ENCODE measurements at places on chromosomes 13 and 19.

GRCh38 chr13:101709952-101710351, 257.5 kb downstream of the ITGBL1 start:
- no peak for DNase-seq

GRCh38 chr19:4897146-4897545, 5.5 kb downstream of the ARRDC5 start:
- DNase-seq: no peak

- no peak for DNase-seq
Measured at GRCh38 chr13:52845334-52845761, 3.1 kb downstream of the PCDH8 start.

DNA sequence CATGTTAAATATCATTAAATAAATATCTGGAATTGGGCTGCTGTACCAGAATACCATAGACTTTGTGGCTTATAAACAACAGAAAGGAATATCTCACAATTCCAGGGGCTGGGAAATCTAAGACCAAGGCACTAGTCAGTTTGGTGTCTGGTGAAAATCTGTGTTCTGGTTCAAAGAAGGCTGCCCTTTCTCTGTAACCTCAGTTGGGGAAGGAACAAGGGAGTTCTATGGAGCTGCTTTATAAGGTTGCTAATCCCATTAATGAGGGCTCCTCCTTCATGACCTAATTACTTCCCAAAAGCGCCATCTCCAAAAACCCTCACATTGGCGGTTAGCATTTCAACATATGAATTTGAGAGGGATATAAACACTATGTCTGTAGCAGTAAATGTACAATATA, 480.9 kb downstream of the GPC5 start:
- no peak for DNase-seq

GRCh38 chr13:67509018-67509417, 278.9 kb upstream of the PCDH9 start:
- DNase-seq: no peak

DNA sequence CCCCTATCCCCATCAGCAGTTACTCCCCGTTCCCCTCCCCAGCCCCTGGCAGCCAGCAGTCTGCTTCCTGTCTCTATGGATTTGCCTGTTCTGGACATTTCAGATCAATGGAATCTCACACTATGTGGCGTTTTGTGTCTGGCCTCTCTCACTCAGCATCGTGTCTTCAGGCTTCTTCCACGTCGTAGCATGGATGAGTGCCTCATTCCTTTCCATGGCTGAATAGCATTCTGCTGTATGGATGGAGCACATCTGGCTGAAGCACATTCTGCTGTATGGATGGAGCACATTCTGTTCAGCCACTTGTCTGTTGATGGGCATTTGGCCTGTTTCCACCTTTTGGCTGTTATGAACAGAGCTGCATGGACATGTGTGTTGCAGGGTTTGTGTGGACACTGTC, 29.5 kb downstream of the CRTC1 start:
- peak; percentile 8 for DNase-seq

DNA sequence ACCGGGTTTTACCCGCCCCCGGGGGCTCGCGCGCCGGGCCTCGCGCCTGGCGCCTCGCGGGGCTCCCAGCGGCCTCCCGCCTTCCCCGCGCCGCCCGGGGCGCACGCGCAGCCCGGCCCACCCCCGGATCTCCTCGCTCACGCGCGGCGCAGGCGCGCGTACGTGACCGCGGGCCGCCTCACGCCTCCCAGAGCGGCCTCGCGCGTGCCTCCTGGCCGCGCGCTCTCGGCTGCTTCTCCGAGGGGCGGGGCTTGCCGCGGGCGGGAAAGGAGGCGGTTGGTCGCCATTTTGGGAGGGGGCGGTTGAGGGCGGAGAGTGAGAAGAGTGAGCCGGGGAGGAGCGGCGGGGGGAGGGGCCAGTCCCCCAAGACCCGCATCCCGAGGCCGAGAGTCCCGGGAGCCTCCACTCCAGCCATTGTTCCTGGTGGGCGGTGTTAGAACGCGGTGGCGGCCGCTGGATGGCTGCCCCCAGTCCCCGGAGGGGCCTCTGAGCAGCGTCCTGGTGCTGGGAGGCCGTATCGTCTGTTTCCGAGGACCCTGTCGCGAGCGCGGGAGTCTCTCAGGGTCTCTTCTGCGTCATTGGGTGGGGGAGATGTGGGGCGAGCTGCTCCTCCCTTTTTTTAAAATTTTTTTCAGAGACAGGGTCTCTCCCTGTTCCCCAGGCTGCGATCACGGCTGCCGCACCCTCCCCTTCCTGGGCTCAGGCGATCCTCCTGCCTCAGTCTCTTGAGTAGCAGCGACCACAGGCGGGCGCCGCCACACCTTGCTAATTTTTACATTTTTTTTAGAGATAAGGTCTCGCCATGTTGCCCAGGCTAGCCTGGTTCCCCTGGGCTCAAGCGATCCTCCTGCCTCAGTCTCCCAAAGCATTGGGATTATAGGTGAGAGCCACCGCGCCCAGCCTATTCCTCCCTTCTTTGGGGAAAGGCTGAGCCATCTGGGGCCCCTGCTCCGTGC, at the start of gene ZNF541:
Gene ZNF541, minus strand, starts transcription at position 78 of the 956 bp plus-strand sequence. CDS start 17,292 bp downstream, outside the sequence.
- DNase-seq: peak; percentile 16

- DNase-seq: no peak
Measured at GRCh38 chr13:102322211-102322610, 79.6 kb downstream of the FGF14 start.

DNA sequence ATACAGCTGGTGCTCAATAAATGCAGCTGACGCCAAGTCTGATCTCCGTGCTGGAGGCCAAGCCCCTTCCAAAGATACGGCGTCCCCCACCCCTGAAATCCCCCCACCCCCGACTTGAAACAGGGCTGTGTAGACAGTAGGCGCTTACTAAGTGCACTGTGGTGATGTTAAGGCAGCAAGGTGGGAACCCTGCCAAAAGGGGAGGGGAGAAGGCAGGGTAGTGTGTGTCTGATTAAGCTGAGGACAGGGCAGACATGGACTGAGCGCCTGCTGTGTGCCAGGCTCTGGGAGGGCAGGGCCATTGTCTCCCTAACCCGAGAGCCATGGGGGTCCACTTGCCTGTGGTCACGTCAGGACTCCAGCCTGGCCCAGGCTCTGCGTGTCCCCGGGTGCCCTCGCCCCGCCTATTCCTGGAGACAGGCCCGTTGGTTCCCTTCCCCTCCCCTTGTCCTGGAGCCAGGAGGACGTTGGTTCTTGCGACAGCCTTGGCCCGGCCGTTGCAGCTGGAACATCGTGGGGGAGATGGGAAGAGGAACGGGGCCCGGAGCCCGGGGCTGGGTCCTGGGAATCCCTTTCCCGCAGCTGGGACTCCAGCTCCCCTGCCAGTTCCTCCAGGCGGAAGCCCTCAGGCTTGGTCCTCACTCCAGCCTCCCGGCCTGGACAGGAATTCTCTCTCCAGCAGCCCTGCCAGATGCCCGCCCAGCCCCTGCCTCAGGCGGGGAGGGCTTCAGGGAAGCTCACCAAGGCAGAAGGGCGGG, 1.7 kb upstream of the ELANE start:
- peak; percentile 68 for DNase-seq

- DNase-seq: peak; percentile 32
Measured at GRCh38 chr13:110914331-110915056, 375 bp downstream of the ANKRD10 start.

DNA sequence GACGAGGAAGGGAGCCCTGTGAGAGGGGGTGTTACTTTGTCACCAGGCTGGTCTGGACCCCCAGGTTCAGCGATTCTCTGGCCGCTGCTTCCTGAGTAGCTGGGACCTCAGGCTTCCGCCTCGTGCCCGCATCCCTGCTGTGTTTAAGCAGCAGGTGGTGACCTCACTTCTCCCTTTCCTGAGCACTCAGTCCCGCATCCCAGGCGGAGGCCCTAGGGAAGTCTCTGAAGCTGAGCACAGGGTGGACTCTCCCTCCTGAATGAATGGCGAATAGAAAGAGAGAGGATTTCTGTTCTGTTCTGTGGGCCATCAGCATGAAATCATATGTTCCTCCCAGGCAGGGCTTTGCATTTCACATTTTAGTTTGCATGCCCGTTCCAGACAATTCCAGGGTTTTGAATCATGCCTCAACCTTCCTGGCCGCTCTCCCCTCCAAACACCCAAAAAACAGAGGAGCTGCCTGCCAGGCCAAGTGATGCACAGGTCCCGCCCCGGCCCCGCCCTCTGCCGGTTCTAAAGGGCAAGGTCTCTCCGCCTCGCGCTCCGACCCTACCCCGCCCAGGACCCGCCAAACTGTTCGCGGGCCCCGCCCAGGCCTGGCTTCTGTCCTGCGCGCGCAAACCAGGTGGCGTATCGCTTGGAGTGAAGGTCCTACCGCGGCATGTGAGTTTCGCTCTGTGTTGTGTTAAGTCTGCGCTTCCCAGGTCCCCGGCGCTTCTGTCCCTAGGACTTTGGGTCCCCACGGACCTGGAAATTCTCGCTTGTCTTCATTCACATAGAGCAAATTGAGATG, 35.1 kb upstream of the ZNF808 start:
- no peak for DNase-seq

DNA sequence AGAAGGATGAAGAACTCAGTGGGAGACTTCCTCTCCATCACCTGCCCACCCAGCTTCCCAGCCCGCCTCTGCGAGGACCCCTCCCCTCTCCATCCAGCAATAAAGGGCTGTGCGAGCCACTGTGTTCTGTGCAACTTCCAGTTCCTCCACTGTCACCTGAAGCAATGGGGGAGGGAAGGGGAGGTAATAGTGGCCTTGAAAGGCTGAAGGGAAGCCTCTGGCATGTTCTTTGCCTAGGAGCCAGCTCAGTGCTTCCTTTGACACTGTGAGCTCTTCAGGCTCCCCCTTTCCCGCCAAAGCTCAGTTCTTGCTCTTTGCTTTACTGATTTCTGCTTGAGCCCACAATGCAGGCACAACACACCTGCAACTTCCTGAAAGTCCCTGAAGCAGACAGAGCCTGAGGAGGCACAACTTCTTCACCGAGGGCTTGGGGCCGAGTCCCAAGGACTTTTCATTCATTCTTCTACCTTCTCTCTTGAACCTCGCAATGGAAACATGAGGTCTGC, 73.2 kb upstream of the DOCK9 start:
- no peak for DNase-seq

DNA sequence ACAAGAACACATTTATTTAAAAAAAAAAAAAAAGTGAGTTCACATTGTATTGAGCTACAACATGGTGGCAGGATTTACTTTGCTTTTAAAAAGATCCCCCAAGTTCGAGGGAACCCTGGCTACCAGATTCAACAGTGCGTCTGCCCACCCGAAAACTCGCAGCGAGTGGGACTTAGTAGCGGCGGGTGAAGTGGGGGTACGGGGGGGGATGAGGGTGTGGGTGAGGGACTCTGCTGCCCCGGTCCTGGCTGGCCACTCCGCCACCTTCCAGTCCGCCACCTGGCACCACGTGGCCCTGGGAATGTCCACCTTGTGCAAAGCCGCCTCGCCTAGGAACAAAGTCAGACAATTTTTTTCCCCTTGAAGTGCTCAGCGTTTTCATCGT, 19.3 kb upstream of the TINCR start:
- no peak for DNase-seq

- peak; percentile 42 for DNase-seq
Measured at GRCh38 chr19:4455719-4456475, 1.7 kb downstream of the UBXN6 start.

DNA sequence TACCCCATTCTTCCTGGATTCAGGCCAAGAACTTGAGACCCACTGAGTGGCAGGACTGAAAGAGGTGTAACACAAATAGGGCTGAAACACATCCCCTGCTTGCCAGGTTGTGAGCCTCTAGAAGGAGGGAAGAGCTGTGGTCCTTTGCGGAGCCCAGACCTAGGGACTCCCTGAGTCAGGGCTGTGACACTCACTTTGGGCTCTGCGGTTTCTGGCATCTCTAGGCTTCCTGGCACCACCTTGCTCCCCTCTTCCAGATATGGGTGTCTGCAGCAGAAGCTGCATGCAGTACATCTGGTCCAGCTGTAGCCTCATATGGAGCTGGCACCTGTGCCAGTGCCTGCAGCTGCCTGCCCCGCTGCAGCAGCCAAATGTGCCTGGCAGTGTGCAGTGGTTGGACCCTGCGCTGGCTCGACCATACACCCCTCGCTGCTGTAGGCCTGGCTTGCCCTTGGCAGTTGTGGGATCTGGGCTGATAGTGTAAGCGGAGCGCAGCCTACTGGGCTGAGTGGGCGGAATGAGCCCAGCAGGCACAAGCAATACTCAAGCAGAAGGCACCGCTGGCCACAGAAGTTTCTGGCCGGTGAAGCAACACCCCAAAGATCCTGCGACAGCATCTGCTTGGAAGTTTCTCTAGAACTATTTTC, 290.4 kb downstream of the SLITRK6 start:
- DNase-seq: no peak

GRCh38 chr19:11199517-11199916, 2.2 kb upstream of the KANK2 start:
- DNase-seq: no peak

- no peak for DNase-seq
Measured at GRCh38 chr13:21060338-21061028, 903 bp downstream of the LATS2 start.

- no peak for DNase-seq
Measured at GRCh38 chr13:32125221-32125689, 93.7 kb downstream of the FRY start.

DNA sequence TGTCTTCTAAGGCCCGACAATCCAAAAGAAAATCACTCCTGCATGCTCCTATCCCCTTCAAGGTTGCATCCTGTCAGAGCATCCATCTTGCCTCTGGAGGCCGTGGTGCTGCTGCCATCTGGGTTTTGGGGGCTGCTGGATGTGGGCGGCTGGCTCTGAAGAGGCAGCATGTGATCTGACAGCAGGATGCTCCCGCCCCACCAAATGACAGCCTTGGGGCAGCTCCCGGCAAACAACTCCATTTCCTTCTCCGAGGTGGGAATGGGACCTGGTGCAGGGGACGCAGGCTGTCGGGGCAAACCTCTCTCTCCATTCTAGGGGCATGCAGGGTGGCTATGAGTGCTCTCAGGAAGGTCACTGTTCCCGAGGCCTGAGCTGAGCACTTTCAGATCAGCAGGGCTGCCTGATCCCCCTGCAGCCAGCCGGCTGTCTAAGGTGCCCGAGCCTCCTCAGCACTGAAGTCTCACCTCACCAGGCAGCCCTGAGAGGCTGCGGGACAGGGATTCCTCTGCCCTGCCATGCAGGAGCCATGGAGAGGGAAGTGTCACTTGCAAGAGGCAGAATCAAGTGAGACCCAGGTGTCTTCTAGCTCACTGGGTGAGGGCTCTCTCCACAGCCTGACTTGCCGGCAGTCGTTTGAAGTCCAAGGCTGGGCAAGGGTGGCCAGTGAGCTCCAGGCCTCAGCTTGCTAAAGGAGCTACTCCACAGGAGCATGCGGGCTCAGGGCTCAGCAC, 28.8 kb downstream of the TSSK6 start:
- DNase-seq: no peak

GRCh38 chr13:60213236-60213744, 49.6 kb upstream of the DIAPH3 start:
- no peak for DNase-seq

DNA sequence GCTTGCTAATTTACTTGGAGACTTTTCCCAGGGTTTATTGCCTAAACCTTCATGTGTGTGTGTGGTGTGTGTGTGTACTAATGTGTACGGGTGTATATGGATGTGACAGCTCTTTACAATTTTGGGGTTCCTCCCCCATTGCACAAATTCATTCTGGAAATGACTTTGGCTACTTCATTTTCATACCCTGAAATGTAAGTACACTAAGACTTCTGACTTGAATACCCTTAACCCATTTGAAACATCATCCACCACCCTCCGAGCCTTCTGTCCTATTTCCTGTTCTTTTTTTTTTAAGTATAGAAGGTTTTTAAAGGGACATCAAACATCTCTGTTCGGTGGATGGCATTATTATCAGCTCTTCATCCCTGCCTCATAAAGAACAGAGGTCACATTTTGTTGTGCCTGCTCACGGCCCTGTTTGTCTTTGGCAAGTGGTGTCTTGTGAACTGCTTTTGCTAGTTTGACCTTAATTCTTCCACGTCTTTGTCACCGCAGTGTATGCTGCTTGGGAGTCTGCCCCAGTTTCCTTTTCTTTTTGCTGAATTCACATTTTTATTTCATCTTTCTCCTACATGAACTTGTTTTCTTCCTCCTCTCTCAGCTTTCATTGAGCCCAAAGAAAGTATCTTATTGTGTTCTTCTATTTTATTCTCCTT, 228.3 kb downstream of the FOXO1 start:
- no peak for DNase-seq

All from fibroblast of skin of left quadriceps (primary cell).